ENCODE measurements at places on chromosomes 2 and 18.

DNA sequence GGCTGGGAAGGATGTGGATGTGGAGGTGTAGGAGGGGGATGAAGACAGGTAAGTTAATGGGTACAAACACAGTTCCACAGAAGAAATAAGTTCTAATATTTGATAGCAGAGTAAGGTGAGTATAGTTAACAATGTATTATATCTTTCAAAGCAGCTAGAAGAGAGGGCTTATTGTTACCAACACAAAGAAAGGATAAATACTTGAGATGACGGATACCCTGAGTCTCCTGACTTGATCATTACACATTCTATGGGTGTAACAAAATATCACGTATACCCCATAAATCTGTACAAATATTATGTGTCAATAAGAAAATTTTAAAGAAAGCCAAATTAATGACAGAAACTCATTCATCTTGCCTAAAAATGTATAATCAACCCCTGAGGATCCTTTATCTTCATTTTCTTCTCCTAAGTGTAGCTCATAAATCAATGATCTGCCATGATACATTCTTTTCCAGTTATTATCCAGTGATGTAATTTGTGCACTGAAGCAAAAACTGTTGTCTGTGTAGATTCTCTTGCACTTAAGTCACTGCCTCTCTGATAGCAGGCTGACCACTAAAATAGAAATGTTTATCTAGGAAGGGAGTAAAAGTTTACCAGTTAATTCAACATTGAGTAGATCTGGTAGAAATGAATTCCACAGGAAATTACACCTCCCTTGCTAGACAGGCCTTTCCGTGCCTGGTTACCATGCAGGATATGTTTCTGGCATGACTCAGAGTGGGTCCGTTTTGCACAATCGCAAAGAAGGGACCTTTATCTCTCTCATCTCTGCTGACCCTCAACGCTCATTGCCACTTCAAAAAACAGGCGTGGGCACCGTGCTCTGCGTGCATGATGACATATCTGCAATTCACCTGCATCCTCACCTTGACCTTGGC lies 249.7 kb upstream of the NCKAP5 start:
- peak; percentile 90 for DNase-seq

GRCh38 chr18:59268721-59269562 lies 4.3 kb downstream of the RAX start:
- peak; percentile 56 for DNase-seq

GRCh38 chr2:31247711-31248110 lies 13.8 kb downstream of the EHD3 start:
- DNase-seq: no peak

DNA sequence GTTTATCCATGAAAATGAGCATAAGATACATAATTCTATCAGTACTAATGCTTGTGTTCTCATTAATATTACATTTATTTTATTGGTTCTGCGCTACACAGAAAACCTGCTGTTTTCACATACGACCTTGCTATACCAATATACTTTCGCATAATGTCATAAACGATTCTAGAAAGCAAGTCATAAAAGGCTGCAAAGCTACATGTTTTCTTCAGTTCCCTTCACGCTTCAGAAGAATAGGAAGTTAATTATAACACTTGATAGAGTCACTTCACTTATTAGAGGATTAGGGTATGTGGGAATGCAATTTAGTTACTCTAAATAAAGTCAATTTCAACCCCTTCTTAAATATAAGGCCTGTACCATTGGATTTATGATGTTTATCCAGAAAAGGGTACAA lies 29.0 kb downstream of the PSME4 start:
- no peak for DNase-seq

DNA sequence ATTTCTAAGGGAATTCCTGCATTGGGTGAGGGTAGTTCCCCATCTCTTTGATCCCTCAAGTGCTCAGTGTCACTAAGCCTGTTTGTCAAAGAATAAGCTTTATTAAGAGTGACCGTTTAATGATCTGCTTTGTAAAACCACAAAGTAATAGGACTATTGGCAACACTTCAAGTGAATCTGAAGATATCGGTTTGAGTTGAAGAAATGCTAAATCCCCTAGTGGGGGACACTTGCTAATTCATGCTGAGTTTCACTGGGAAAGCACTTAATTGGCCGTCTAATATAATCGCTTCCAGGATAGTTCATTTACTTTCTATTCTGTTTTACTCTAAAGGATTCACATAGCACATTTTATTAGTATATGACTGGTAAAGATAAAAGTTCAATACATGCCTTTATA lies 54.4 kb downstream of the DTNA start:
- DNase-seq: no peak

- DNase-seq: no peak
Observed at GRCh38 chr2:153432381-153432780, 46.2 kb downstream of the RPRM start.

Data from adipocyte (in vitro differentiated cells).